ENCODE measurements at places on chromosomes 1 and 21. TPM values are rescaled to one million over a fixed set of nuclear protein-coding genes. Genes with fewer than 3 reads are reported as not detected.

- no peak for DNase-seq
These were observed 80.6 kb downstream of the GON4L start for GRCh38 chr1:155776414-155776813.

- DNase-seq: no peak
These were observed 68.1 kb upstream of the ANGPTL1 start for GRCh38 chr1:178938959-178939317.

GRCh38 chr1:66978201-66978600, 53.4 kb downstream of the MIER1 start:
- DNase-seq: no peak

GRCh38 chr1:60972841-60973364, 109.5 kb upstream of the NFIA start:
- DNase-seq: no peak

DNA sequence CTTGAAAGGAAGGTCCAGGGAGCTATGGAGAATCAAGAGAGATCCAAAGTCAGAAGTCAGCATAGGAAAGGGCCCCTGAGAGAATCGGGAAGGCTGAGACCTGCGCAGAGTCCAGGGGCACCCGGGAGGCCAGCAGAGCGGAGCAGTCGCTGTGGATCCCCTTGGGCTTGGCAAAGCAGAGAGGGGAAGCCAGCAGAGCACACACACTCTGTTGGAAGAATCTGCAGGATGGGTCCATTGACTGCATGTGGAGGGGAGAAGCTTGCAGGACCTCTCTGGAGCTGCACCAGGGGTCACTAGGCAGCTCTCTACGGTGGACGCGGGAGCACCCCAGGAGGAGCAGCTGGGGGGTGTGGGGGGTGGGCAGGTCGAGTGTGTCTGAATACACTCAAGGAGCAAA, 6.4 kb downstream of the RIPK4 start:
- DNase-seq: no peak

GRCh38 chr1:244046907-244047611, 4.0 kb upstream of the ZBTB18 start:
- DNase-seq: no peak

The UMODL1 gene
- total RNA-seq: not detected

The C1orf115 gene
- 0.16 TPM for total RNA-seq

Data from CD8-positive, alpha-beta memory T cell (primary cell).